ENCODE measurements at places on chromosomes 16 and 17.

- no peak for DNase-seq
Observed at GRCh38 chr17:17180141-17180603, 26.0 kb downstream of the PLD6 start.

DNA sequence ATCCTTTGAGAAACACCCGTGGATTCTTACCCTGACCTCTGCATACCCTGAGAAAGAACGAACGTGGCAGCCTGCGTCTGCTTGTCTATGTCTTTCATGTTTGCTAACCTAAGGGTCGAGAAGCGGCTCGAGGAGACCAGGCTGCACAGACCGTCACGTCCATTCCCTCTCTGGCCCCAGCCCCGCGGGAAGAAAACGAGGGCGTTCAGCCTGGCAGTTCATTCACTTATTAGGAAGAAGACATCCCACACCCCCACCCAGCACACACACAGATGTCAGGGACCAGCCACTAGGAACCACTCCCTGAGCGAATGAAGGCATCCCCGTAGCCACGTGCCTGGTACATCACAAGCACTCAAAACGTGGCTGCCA, 655 bp upstream of the MTHFSD start:
- no peak for DNase-seq

DNA sequence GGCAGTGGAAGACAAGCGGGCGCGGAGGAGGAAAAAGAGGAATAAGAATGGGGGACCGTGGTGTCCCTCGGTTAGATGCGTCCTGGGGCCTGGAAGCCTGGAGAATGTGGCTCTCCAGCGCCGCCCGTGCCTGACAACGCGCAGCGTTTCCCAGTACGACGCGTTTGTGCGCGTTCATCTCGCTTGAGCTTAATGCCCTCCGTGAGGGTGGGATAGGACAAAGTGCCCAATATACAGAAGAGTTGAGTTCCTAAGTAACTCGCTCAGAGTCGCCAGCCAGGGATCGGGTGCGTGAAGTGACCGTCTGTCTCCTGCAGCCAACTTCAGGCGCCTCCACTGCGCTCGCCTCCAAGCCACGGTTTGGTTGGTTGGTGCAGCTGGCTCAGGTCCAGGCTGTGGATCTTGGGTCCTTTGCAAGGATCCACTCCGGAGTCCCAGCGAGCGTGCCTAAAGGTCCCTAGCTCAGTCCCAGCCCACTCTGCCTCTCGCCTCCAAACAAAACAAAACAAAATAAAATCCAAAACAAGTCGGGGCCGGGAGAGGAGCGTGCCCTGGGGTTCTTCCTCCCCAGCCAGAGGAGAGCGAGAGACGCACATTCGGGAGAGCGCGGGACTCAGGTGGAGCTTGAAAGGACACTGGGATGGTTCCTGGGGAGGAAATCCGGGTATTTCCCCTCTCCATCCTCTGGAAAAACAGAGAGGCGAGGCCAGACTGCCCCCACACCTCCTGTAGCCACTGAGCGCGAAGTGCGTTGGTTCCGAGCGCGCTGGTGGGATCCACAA, 974 bp downstream of the GALR2 start:
- DNase-seq: no peak

DNA sequence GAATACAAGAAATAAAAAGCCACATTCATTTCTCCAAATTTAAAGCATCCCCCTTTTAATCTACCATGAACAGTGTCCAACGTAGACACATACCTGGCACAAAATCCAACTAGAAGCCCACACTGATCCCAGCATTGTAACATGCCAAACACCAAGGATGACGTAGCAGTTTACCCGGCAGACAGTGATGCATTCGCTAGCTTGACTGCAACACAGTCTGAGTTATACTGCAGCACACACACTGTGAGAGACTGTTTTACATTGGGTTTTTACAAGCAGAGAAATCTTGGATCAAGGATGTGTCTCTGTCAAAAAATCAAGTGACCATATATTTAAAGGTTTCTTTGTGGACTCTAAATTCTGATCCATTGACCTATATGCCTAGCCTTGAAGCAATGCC, 74.5 kb upstream of the C17orf78 start:
- no peak for DNase-seq

GRCh38 chr17:81523402-81524038, 4.7 kb upstream of the FSCN2 start:
- no peak for DNase-seq

GRCh38 chr17:82226146-82226808, 2.6 kb upstream of the SLC16A3 start:
- no peak for DNase-seq

GRCh38 chr16:69660166-69660565, 66.2 kb downstream of the NQO1 start:
- DNase-seq: no peak

- DNase-seq: no peak
Observed at GRCh38 chr17:80821546-80821945, 170.1 kb upstream of the CHMP6 start.

DNA sequence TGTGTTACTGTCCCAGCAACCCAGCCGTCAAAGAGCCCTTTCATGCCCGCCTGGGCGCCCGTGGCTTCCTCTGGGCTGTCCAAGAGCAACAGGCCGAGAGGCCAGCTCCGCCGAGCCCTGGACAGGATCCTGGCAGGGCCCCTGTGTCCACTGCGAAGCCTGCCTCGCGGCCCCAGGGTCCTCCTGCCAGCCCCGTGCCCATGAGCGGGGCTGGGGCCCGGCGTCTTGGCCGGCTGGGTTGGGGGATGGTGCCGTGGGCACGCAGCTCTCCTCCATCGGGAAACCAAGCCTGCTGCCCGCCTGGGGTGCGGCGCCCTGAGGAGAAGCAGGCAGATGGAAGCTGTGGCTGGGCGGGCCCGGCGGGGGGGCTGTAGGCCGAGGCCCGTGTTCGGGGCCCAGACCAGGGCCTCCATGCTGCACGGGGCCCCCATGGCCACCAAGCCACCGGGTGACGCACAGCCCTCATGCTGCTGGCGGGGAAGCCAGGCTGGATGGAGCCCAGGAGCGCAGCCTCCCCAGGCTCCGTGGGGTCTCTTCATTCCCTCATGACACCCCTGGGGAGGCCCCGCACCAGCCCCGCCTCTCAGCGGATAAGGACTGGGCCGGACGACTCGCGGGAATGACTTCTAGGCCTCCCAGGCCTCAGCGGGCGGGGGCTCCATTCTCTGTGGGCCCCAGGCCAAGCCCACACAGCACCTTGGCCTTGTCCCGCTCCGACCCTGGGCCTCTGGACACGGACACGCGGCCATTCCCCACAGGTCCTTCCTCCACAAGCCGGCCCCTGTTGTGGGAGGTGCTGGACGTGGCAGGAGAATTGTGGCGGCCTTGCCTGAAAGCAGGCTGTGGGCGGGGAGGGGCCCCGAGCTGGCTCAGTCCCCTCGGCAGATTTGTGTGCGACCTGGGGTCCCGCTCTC, at the start of gene C1QTNF8:
TSS of gene C1QTNF8 (minus strand) at position 76 of the 914 bp plus-strand sequence. CDS start 1,322 bp downstream, outside the sequence.
- no peak for DNase-seq

All from activated T-cell treated with anti-CD3 and anti-CD28 coated beads for 24 hours (primary cell).